ENCODE measurements at places on chromosomes 3 and 15. TPM values are rescaled to one million over a fixed set of nuclear protein-coding genes. Genes with fewer than 3 reads are reported as not detected.

DNA sequence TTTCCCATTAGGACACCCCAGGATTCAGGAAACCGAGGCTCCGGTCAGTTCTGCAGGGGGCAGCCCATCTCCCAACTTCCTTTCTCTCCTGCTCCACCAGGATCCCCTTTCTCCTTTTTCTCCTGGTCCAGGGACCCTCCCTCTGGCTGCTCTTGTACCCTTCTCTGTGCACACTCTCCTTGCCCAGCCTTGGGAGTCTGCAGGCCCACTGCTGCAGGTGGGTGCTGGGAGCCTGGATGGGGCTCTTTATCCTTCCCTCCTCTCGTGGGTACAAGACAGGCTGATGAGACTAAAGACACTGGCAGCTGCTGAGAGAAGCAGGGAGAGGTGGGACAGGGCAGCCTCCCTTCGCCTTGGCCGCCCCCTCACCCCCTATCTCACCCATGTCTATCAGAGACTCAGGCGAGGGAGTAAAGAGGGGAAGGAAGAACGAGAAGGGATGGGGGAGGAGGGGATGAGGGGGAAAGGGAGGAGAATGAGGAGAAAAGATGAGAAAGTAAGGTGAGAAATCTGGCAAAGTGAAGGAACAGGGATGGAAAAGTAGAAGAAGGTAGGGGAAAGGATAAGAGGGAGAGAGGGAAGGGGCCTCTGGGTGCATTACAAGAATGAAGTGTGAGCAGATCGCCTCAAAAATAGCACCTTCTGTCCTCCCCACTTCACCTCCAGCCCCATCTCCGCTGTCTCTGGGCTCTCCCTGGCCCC is 45.2 kb downstream of the ITGA11 start:
- peaks cover 3% of the 10 kb centered on the region for H3K27me3 ChIP-seq
- no peaks in the 10 kb centered on the region for H3K4me1 ChIP-seq
- no peak overlapping the region for H3K27ac ChIP-seq

Gene AQR
- 14.8 TPM for polyA plus RNA-seq

Gene STAG1
- 19.0 TPM for polyA plus RNA-seq

GRCh38 chr15:84736375-84736774 is 12.0 kb upstream of the ZNF592 start:
- H3K27ac ChIP-seq, result peak overlapping the region; percentile 57
- peaks cover 53% of the 10 kb centered on the region for H3K4me1 ChIP-seq
- H3K4me3 ChIP-seq, result no peak overlapping the region
- H3K36me3 ChIP-seq, result no peaks in the 10 kb centered on the region

Gene CELF6
- polyA plus RNA-seq, result not detected

Gene BSN
- polyA plus RNA-seq, result not detected

Gene TUSC7
- not detected for polyA plus RNA-seq

DNA sequence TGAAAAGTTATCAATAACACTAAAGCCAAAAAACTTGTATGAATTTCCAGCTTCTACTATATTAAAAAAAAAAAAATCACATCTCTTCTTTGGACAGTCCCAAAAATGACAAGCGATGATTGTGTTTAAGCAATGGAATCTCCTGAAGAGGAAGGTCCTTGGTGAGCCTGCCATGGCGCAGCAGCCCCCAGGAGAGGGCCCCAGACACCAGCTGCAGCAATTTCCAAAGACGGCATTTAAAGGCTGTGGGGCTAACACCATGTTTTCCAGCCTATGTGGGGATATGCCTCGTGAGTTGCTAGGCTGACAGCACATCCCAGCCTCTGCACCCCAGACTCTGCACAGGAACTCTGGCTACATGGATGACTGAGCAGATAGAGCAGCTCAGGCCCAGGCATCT is 14.7 kb downstream of the SKIC8 start:
- H3K27me3 ChIP-seq, result no peaks in the 10 kb centered on the region
- H3K4me1 ChIP-seq, result no peaks in the 10 kb centered on the region
- H3K36me3 ChIP-seq, result peaks cover 37% of the 10 kb centered on the region
- H3K27ac ChIP-seq, result no peak overlapping the region
- no peak overlapping the region for H3K4me3 ChIP-seq

DNA sequence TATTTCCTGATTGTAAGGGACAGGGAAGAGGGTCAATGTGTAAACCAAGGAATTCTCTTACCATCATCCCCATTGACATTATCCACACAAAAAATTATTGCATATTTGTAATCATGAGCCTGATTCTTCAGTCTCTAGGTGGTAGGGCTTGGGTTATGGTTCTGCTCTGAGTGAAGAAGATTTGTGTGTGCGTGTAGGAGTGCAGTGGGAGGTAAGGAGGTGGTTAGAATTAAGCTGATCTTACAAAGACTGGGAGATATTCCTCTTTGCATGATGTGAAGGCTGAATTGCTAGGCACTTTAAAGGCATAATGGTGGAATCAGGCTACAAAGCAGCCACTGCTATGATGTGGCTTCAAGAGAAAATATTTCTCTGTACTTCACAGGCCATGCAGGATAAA is 23.0 kb upstream of the MINDY4B start:
- H3K4me1 ChIP-seq, result no peaks in the 10 kb centered on the region
- no peak overlapping the region for H3K4me3 ChIP-seq
- H3K27ac ChIP-seq, result no peak overlapping the region
- H3K27me3 ChIP-seq, result peaks cover 4% of the 10 kb centered on the region
- DNase-seq, result no peak

DNA sequence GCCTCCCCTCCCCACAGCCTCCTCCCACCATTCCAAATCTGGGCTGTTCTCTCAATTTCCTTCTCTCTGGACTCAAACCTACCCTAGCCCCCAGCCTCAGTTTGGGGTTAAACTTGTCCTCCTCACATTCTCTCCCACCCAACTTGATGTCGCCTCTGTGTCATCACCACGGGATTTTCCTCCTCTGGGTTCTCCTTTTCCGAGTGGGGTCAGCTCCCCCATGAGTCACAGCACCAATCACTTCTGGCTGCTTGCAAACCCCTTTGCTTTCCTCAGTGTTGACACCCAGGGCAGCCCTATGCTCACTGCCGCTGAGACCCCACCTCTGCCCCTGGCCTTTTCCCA is 451 bp downstream of the CCR5AS start:
- H3K4me1 ChIP-seq, result peaks cover 12% of the 10 kb centered on the region
- H3K36me3 ChIP-seq, result no peaks in the 10 kb centered on the region
- H3K4me3 ChIP-seq, result peak overlapping the region; percentile 57
- peak overlapping the region; percentile 75 for H3K27ac ChIP-seq
- H3K27me3 ChIP-seq, result no peaks in the 10 kb centered on the region
- no peak for DNase-seq

Gene FAM227B
- 20.4 TPM for polyA plus RNA-seq

Gene CCR3
- polyA plus RNA-seq, result 0.22 TPM

Gene MYLK
- 0.10 TPM for polyA plus RNA-seq

Gene ZNF620
- polyA plus RNA-seq, result 2.9 TPM

Gene P2RY13
- not detected for polyA plus RNA-seq

- peaks cover 10% of the 10 kb centered on the region for H3K36me3 ChIP-seq
- DNase-seq, result no peak
- no peaks in the 10 kb centered on the region for H3K27me3 ChIP-seq
- H3K4me1 ChIP-seq, result no peaks in the 10 kb centered on the region
- no peak overlapping the region for H3K4me3 ChIP-seq
Observed at GRCh38 chr3:125461896-125462295, 58.1 kb downstream of the SNX4 start.

Gene XCR1
- not detected for polyA plus RNA-seq

Gene SLC12A1
- polyA plus RNA-seq, result not detected

Gene ROBO1
- 0.54 TPM for polyA plus RNA-seq

- H3K4me3 ChIP-seq, result peak overlapping the region; percentile 7
- H3K36me3 ChIP-seq, result no peaks in the 10 kb centered on the region
- H3K27ac ChIP-seq, result no peak overlapping the region
- no peaks in the 10 kb centered on the region for H3K27me3 ChIP-seq
- peak; percentile 67 for DNase-seq
Observed at GRCh38 chr3:15629860-15630597, 28.5 kb downstream of the BTD start.

Measured in CD8-positive, alpha-beta memory T cell (primary cell).